ENCODE measurements at places on chromosomes 5 and 9.

GRCh38 chr5:159547466-159548195, 217.3 kb upstream of the IL12B start:
- DNase-seq: no peak

DNA sequence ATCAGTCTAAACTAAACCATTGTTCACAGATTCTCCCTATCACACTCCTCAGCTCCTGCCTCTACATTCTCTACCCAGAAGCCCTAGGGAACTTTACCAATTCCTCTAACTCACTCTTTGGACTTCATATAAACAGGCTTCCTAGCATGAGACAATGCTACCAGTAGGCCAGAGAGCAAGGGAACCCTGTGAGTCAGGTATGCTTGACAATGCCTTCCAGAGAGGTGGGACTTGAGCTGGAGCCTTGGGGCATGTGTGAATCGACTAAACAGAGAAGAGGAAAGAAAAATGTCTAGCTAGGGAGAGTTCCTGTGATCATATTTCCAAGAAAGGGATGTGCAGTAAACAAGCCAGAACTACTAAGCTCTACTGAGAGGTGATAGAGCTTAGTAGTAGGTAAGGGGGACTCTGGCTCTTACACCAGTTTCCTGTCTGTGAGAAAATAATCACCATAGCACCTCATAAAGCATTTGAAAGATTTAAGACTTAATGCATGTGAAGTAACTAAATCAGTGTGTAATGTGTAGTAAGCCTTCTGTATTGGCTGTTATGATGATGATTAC, 6.4 kb upstream of the RFK start:
- no peak for DNase-seq

DNA sequence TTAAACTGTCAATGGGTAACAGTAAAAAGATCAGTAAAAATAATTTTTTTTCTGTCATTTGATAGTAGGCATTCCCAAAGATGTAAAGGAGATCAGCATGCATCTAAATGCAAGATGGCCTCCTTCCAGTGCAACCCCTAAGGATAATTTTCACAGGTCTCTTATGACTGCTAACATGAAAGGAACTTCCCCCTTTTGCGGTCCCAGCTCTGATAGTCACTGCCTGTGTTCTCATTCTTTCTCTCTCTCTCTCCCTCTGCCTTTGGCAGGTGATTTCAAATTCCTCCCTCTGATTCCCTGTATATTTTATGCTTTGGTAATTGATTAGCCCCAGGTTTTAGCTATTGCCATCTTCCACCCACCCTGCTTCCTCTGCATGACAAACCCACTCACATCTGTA, 8.9 kb downstream of the SPINK14 start:
- no peak for DNase-seq

DNA sequence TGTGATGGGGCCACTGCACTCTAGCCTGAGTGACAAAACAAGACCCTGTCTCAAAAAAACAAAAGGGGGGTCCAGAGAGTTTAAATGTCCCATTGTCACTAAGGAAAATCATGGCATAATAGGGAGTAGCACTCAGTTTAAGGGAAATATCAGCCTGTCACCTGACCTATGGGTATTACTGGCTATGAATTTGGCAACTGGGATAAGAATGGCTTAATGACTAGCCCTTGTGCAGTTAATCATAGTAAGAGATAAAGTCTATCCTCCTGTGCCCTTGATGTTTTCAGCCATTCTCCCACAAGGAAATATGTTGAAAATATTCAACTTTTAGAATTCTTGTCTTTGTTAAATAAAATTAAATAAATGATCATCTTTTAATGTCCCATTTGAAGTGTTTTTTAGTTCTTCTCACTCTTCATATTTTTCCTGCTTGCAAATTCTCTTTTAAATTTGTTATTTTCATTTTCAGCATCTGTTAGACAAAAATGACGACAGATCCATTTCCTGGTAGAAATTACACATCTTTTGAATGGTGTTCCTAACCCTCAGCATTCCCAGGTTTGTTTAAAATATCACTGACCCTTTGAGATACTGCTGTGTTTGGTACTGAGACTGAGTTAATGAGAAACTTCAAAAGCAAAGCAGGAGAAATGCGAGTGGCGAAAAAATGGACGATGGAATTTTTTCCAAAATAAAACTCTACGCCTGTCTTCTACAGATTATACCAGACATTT, 191.4 kb downstream of the ARHGAP26 start:
- no peak for DNase-seq

DNA sequence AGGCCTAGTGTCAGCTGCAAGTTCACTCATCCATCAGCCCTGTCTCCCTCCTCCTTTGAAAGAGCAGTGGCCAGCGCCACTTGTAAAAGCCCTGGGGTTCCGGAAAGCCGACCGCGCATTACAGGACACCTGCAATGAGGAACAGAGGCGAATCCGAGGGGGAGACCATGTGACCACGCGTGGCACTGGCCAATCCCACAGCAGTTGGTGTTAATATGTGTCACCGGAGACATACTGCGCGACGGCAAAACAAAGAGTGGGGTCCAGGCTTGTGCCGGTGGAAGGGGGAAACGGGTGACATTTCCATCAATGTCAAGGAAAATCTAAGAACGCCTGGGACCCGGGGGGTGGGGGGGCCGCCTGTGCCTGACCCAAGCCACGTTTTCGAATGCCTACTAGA, 480.8 kb downstream of the SPATA31A7 start:
- DNase-seq: no peak

- DNase-seq: no peak
These were observed 15.6 kb downstream of the NDUFAF2 start for GRCh38 chr5:60960591-60960990.

DNA sequence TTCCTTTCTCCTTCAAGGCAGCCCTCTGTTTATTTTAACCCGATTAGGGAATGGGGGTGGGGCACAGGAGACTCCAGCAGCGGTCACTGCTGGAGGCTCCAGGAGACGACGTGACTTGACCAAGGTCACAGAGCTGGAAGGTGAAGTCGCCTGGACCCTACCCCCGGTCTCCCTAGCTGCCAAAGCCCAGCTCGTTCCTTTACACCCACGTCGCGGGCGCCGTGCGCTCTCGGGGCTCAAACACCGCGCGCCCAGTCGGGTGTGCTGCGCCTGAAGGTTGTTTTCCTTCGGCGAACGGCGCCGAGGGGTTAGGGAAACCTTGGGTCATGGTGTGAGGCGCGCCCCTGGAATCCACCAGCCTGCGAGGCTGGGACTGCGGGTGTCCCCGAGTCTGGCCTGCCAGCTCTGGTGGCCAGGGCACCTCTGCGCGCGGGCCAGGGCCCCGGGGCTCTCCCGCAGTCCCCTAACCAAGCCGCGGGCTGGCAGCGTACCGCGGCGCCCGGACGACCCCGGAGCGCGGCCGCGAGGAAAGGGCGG, 747 bp upstream of the UNC5A start:
- no peak for DNase-seq

GRCh38 chr9:90956026-90956810, 154.6 kb downstream of the SYK start:
- no peak for DNase-seq

DNA sequence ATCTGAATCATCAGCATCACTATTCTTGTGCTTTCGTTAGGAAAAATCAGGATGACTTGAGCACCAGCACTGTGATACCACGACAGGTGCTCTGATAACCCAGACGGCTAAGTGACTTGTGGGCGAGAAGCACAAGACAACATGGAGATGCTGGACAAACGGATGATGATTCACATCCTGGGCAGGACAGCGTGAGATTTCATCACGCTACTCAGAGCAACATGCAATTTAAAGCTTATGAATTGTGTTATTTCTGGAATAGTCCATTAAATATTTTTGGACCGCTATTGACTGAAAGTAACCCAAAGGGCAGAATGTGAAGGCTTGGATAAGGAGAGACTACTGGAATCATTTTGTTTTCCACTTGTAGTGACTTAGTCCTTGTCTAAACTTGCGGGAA, 114.8 kb upstream of the DAPK1 start:
- DNase-seq: no peak

- no peak for DNase-seq
These were observed 22.7 kb downstream of the SLC12A7 start for GRCh38 chr5:1089146-1089545.

GRCh38 chr9:85942913-85943709, 2.2 kb downstream of the NAA35 start:
- no peak for DNase-seq

GRCh38 chr5:57504357-57504756, 21.7 kb upstream of the ACTBL2 start:
- DNase-seq: no peak

- DNase-seq: no peak
These were observed 217.2 kb downstream of the TARS1 start for GRCh38 chr5:33657804-33658440.

GRCh38 chr9:78261403-78262001, 25.6 kb downstream of the CEP78 start:
- no peak for DNase-seq

GRCh38 chr9:92534674-92535073, 1.1 kb downstream of the ECM2 start:
- no peak for DNase-seq

- no peak for DNase-seq
These were observed 213.9 kb downstream of the IRX2 start for GRCh38 chr5:2537378-2538145.

GRCh38 chr5:34897646-34898045, 17.7 kb downstream of the RAD1 start:
- DNase-seq: no peak

GRCh38 chr5:135979510-135979909, 24.7 kb upstream of the LECT2 start:
- no peak for DNase-seq

DNA sequence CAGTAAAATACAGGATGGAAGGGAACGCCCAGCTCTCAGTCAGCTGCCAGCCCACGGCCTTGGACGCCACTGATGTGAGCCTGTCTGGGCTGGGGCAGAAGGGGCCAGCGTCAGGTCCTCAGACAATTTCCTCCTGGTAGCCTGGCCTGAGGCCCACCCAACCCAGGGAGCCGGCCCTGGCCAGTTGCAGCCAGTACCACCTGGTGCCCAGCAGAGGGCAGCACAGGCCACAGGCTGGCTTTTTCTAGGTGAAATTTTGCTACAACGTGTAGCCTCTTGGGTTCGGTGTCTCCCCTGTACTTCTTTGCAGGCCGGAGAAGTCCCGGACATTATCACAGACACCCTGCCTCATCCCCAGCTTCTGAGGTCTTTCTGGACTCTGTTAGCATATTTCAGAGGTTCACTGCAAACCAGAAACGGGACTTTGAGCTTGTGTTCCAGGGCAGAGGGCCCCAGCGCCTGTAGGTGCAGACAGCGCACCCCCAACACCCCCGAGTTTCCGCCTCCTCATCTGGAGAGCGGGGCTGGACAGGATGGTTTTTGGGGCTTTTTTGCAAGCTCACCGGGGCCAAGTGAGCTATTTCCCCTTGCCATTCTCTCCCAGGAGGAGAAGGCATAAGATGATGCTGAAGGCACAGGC, 45.9 kb upstream of the KCNMB1 start:
- DNase-seq: no peak

DNA sequence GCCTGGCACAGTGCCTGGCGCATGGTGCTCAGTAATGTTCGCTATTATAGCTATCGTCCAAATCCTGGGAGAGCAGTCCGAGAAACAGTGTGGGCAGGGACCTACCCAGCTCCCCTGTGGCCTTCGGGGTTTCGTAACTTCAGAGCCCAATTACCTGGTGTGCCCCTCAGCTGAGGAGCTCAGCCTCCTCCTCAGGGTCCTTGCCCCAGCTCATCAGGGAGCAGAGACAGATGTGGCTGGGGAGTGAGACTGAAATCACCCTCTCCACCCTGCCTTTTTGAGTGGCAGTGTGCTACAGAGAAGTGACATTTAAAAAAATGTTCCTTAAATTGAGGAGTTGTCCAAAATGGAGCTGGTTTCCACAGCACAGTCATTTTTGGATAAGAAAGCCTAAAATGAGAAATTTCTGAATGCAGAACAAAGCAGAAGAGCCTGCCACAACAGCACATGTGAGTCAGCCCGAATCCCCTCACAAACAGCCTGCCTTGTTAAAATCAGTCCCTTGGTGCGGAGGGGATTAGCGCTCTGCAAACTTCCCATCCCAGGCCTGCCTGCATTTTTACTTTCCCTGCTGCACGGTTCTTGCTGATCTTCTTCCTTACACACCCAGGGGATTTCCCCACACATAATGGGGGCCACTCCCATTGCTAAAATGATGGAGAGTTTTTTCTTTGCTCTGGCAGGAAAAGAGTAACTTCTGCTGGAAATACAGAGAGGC, 78.1 kb upstream of the PITX1 start:
- no peak for DNase-seq

DNA sequence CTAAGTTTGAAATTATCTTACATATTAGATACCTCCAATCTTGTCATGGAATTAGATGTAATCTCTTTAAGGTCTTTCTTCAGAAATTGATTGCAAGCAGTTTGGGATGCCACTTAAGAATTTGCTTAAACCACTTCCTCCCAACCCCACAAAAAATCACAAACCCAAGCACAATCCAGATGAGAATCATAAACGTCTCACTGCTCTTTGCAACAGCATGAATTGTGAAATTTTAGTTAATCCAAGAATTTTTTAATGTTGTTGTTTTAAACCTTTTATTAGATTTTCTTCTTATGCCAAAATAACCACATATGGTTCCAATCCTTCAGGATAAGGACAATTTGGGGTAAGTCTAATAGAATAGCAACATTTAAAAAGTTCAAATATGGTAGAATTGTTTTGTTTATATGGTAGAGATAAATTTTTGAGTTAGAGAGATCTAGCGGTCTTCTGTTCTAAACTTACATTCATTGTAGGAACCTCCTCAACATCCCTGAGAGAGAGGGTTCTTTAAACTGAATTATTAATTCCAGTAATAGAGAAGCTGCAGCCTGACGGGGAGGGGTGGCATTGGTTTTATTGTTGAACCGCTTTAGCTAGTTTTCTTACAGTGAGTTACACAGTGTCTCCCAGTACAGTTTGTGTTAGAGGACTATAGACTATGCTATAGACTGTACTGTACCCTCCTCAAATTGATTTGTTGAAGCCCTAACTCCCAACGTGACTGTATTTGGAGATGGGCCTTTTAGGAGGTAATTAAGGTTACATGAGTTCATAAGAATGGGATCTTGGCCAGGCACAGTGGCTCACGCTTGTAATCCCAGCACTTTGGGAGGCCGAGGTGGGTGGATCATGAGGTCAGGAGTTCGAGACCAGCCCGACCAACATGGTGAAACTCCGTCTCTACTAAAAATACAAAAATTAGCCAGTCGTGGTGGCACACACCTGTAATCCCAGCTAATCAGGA, 24.8 kb upstream of the IL6ST start:
- no peak for DNase-seq

DNA sequence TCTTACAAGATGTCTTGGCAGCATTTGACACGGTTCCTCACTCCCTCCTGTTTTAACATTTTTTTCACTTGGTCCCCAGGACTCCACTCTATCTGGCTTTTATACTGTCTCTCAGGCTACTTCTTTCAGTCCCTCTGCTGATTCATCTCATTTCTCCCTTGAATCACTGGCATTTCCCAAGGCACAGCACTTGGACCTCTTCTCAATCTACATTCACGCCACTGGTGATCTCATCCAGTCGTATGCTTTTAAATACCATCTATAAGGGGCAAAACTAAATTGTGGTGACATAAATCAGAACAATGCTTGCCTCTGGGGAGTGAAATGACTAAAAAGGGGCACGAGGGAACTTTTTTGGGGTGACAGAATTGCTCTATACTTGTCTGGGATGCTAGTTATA, 47.1 kb downstream of the MAPKAP1 start:
- DNase-seq: peak; percentile 66

- peak; percentile 70 for DNase-seq
These were observed 176.7 kb upstream of the S1PR3 start for GRCh38 chr9:88814577-88814976.
